MV-4-11 (cell line): ENCODE measurements at places on chromosomes 2 and 18.

GRCh38 chr18:39305766-39306165 lies 1740.2 kb upstream of the CELF4 start:
- DNase-seq: no peak

DNA sequence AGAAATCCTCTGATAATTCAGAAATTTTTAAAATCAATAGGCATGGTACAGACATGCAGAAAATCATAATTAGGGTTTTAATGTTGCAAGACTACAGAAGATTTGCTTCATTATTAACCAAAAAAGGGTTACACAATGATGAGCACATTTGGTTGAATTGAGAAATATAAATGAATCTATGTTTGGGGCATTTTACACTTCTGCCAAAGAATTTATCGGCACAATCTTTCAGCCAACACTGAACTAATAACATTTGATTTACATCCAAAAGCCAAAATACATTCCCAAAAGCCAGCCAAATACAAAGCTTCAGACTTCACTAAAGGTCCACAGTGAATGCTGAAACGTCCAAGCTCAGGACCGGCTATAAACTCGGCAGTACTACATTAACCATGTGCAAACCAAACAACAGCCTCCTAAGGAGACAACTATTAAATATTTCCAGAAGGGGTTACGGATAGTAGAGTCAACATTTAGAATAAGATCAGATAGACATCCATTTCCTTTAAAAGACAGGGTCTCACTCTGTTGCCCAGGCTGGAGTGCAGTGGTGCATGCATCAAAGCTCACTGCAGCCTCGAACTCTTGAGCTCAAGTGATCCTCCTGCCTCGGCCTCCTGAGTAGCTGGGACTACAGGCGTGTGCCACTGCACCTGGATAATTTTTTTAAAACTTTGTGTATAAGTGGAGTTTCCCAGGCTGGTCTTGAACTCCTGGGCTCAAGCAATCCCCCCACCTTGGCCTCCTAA lies 29.4 kb downstream of the SPRED2 start:
- no peak for DNase-seq

- peak; percentile 41 for DNase-seq
Observed at GRCh38 chr2:161141033-161141432, 19.2 kb upstream of the TANK start.

GRCh38 chr2:159882130-159882745 lies 84.2 kb upstream of the CD302 start:
- DNase-seq: no peak

GRCh38 chr2:166230024-166230723 lies 102.4 kb upstream of the SCN1A start:
- no peak for DNase-seq
